ENCODE measurements at places on chromosomes 7 and 10. TPM values are rescaled to one million over a fixed set of nuclear protein-coding genes. Genes with fewer than 3 reads are reported as not detected.

- peak; percentile 44 for DNase-seq
Observed at GRCh38 chr10:87500646-87501048, 4.0 kb upstream of the MINPP1 start.

- no peak for DNase-seq
Observed at GRCh38 chr10:5989756-5990155, 12.4 kb upstream of the IL15RA start.

DNA sequence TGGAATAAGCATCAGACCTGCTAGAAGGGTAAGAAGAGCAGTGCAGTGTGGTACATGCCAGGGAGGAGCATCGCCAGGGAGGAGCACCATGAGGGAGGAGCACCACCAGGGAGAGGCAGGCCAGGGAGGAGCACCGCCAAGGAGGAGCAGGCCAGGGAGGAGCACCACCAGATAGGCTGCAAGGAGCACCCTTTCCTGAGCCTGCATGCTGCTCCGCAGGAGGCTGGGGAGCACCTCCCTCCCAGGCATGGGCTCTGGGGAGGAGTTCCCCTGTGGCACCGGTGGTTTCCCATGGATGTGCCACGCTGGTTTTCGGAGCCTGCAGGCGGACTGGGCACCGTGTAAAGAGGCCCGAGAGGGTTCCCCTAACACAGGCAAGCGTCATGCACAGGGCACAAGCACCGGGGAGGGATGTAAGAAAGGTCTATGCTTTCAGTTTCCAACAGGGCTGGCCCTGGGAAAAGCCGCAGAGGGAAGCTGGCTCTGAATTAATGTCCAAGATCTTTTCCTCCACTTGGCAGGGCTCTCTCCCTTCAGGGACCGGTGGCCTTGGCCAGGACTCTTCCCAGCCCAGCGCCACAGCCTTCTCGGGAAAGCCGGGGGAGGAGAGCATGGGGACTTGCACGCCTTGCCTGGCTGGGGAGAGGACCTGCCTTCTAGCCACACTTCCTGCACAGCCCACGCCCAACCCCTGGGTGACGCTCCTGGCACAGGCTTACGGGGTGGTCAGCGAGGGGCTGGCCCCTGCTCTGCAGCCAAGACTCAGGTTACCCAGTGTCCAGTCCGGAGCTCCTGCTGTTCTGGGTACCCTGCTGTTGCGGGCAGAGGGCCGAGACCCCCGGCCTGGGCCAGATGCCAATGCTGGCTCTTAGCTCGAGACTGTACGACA is 11.5 kb upstream of the GPER1 start:
- DNase-seq, result no peak

DNA sequence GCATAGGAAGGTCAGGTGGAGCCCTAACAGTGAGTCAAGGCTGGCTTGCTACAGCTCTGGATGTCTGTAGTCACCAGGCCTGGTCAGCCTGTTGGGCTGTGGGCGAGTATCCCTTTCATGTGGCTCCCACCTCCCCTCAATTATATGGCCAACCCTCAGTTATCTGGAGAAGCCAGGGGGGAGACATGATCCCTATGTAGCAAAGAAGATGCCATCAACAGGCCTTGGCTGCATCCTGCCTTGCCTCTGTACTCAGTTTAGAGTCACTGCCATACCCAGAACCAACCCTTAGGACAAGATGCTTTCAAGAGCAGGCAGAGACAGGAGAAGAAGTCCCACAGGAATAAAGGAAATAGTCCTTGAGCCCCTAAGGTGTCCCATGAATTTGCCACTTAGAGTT is 763.9 kb downstream of the GRID1 start:
- DNase-seq, result no peak

DNA sequence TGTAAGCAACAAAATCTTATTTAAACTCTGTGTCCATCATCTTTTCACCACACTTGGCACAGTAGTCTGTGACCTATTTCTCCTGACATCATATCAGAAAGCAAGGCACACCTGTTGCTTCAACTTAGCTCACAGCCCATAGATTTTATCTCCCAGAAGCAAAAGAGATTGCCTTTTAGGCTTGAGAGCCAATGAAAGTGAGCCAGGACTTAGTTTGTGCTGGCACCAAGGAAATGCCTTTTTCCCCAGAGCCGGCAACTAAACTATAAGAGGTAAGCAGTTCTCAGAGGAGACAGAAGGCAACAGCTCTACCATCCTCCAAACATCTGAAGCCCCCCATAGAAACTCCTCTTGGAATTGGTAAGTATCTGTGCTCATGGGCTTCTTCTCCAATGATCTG is at the start of gene ACSM6:
Gene ACSM6 (plus strand): TSS at position 295 of the 400 bp plus-strand sequence. CDS start 248 bp downstream, outside the sequence.
- no peak for DNase-seq

The C7orf57 gene
- not detected for polyA plus RNA-seq

The TRPV6 gene
- 0.22 TPM for polyA plus RNA-seq

The RAB11FIP2 gene
- 3.0 TPM for polyA plus RNA-seq

The NANOS1 gene
- polyA plus RNA-seq, result 0.94 TPM

The PILRA gene
- polyA plus RNA-seq, result 0.62 TPM
